T-helper 2 cell (primary cell): ENCODE measurements at places on chromosomes 13 and 19.

GRCh38 chr13:21759463-21759862, 88.6 kb downstream of the FGF9 start:
- no peak for DNase-seq

- no peak for DNase-seq
Observed at GRCh38 chr19:4414800-4415321, 12.4 kb downstream of the CHAF1A start.

GRCh38 chr13:30074431-30074830, 224.0 kb upstream of the UBL3 start:
- no peak for DNase-seq

DNA sequence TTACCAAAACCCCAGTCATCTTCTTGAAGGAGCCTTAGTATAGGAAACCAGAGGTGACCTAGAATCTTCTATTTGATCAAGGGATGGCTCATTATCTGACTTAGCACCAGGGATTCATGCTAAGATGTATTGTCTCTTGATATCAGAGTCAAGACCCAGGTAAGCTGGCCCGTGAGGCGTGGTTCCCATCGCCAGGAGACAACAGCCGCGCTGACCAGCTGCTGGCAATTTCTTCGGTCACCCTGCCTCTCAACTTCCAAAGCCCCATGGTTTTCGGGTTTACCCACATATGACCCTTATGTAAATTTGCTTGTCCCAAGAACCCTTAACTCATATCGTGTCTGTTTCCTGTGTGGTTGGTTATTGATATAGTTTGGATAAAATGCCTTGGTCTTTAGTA, 77.7 kb upstream of the VSTM2B start:
- DNase-seq = no peak

- no peak for DNase-seq
Observed at GRCh38 chr19:18204394-18205199, 755 bp upstream of the RAB3A start.

- no peak for DNase-seq
Observed at GRCh38 chr19:33332248-33332647, 29.9 kb upstream of the CEBPA start.

- DNase-seq = no peak
Observed at GRCh38 chr13:103156346-103156998, 90.3 kb upstream of the SLC10A2 start.

DNA sequence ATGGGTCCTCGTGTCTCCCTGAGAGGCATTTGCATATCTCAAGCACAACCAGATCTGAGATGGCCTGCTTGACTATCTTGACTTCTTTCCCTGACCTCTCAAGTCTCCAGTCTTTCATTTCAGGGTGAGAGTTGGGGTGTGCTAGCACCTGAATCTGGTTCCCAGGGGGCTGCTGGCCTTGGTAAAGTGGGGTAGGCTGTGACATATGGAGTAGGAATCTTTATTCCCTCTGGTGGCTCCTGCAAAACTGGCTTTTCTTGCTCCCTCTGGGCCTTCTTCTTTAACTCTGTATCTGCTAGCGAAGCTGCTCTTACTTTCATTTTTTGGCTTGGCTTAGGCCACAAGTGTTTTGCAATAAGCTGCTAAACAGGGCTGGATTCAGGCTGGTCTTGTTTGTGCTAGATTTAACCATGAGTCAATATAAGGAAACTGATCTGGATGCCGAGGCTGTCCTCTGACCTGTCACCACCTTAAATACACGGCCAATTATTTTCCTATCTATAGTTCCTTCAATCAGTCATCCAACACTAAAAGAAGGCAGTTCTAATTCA, 42.3 kb downstream of the ZNF493 start:
- no peak for DNase-seq

DNA sequence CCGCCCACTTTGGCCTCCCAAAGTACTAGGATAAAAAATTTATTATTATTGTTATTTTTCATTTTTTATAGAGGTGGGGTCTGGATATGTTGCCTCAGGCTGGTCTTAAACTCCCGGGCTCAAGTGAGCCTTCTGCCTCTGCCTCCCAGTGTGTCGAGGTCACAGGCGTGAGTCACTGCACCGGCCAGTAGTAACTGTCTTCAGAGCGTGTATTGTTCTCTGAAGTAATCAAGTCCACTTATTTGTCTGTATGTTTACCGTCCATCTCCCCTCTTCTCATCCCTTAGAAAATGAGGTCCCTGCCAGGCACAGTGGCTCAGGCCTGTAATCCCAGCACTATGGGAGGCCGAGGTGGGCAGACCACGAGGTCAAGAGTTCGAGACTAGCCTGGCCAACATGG, 18.2 kb upstream of the SULT2B1 start:
- DNase-seq = no peak

DNA sequence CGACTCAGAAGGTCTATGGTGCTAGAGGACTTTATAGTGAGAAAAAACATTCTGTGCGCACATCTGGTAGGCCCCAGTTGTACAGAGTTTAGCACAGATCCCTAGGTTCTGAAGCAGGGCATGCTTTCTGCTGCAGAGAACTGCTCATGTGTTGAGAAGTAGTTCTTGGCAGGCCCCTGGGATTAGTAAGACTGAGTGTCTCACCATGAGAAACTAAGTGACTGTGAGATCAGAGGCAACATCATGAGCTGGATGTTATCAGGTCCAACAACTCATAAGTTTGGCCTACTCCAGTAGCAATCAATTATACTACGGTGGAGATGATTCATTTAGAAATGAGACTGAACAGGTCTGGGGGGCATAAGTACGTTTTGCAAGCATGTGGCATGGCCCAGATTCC, 507.4 kb upstream of the KLF12 start:
- peak; percentile 11 for DNase-seq

GRCh38 chr13:75938811-75939560, 302.9 kb downstream of the LMO7 start:
- no peak for DNase-seq

GRCh38 chr13:105232439-105232838, 1303.0 kb downstream of the EFNB2 start:
- DNase-seq = no peak

GRCh38 chr19:35870798-35871197, 2.4 kb downstream of the APLP1 start:
- no peak for DNase-seq

- no peak for DNase-seq
Observed at GRCh38 chr13:26948353-26948752, 187.8 kb upstream of the GPR12 start.

GRCh38 chr19:58052256-58052655, 6.8 kb upstream of the ZNF135 start:
- no peak for DNase-seq

DNA sequence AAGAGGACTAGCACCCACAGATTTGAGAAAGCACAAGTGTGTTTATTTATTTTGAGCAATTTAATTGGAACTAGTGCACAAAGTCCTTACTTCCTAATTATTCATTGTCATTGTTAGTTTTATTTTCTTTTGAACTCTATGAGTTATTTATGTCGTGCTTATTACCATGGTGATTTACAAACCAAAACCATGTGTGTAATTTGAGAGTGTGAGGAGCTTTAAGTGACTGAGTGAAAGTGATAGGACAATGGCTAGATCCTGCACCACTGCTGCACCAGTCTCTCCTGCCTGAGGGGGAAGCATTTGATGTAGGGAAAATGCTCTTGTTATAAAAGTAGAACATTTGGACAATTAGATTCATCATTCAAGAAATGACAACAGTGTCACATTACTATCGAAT, 172.3 kb upstream of the KLF12 start:
- no peak for DNase-seq

- no peak for DNase-seq
Observed at GRCh38 chr13:63896321-63896720, 2480.7 kb upstream of the PCDH20 start.

GRCh38 chr19:1026783-1027649, 608 bp downstream of the CNN2 start:
- peak; percentile 29 for DNase-seq

- DNase-seq = no peak
Observed at GRCh38 chr13:28299916-28300315, 161.6 kb downstream of the PAN3 start.

- no peak for DNase-seq
Observed at GRCh38 chr13:101049166-101049850, 367.0 kb downstream of the NALCN start.

DNA sequence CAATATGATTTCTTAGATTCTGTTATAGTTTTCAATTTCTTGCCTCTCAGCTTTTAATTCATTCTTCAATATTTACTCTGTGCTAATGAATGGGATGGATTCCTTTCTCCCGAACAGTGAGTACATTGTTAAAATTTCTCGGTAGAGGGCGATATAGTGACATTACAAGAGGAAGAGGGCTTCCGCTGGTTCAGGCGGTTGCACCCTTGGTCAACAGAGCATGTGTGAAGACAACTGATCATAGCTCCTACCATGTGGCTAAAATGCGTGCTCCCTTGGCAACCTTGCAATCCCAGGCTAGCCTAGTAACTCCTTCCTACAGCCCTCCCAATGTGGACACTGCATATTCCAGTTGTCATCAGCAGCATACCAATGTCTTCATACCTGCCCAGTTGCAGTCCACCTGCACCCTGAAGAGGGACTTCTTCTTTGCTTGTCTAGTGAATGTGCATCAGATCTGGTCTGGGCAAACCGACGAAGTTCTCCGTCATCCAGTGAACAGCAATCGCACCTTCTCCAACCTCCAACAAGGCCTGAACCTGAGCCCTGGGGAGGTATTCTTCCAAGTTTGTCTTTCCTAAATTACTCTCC, 653.0 kb upstream of the GPC6 start:
- DNase-seq = no peak

DNA sequence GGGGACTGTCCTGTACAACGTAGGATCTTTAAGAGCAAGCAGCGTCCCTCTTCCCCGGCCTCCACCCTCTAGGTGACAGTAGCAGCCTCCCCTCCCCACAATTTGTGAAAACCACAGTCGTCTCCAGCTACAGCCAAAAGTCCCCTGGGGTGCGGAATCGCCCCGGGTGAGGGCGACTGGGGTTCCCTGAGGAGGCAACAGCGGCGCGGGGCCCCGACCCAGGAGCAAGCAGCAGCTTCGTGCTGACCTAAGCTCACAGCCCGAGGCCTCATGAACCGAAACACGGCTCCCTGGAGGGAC, 322 bp downstream of the ZNF558 start:
- no peak for DNase-seq

DNA sequence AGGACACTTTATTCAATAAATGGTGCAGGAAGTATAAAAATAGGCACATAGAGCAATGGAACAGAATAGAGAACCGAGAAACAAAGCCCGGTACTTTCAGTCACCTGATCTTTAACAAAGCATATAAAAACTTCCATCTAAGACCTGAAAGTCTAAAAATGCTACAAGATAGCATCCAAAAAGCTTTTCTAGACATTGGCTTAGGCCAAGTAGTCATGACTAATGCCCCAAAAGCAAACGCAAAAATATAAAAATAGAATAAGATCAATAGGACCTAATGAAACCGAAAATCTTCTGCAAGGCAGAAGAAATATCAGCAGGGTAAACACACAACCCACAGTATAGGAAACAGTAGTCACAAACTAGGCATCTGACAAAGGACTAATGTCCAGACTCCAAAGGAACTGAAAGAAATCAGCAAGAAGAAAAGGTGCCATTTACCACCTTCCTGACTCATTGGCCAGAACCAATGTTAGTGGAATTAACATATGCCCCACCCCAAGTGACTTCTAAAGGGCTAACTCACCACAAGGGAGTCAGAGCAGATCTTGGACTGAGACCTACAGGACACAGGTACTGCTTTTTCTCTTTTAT, 40.8 kb upstream of the CEACAM21 start:
- no peak for DNase-seq

DNA sequence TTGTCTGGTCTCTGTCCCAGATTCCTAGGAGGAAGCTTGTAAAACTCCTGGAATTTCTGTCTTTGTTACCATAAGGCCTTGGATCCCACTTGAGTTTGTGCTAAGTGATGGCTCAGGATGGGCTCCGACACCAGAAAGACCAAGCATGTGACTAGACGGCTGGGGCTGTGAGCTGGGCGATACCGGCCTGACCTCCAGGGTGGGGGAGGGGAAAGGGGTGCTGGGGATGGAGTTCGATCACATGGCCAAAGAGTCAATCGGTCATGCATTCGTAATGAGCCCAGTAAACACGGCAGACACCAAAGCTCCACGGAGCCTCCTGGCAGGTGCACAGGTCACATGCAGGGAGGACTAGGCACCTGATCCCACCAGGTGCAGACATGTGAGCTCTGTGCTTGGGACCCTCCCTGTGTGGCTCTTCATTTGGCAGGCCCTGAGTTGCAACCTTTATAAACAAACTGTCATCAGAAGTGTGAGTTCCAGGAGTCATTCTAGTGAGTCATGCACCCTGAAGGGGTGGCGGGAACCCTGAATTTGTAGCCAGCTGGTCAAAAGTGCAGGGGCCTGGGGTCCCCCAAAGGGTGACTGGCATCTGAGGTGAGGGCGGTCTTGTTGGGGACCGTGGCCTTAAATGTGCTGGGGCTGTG, 27.1 kb downstream of the ELAVL1 start:
- no peak for DNase-seq
